ENCODE measurements at places on chromosomes 4 and X.

- no peak for DNase-seq
Measured at GRCh38 chr4:38078590-38079421, 118.6 kb downstream of the PTTG2 start.

GRCh38 chr4:8090312-8090711, 68.3 kb downstream of the ABLIM2 start:
- DNase-seq = no peak

GRCh38 chrX:39840581-39841093, 257.1 kb downstream of the BCOR start:
- no peak for DNase-seq

- no peak for DNase-seq
Measured at GRCh38 chr4:44848466-44848865, 122.1 kb upstream of the GNPDA2 start.

Data from RPMI8226 (cell line).